ENCODE measurements at places on chromosomes 2 and 18.

GRCh38 chr2:206647985-206648384, 5.7 kb downstream of the FAM237A start:
- no peak for DNase-seq

GRCh38 chr2:3141696-3142095, 235.9 kb downstream of the EIPR1 start:
- no peak for DNase-seq

- DNase-seq: no peak
These were observed 823.6 kb downstream of the CPS1 start for GRCh38 chr2:211380041-211380440.

DNA sequence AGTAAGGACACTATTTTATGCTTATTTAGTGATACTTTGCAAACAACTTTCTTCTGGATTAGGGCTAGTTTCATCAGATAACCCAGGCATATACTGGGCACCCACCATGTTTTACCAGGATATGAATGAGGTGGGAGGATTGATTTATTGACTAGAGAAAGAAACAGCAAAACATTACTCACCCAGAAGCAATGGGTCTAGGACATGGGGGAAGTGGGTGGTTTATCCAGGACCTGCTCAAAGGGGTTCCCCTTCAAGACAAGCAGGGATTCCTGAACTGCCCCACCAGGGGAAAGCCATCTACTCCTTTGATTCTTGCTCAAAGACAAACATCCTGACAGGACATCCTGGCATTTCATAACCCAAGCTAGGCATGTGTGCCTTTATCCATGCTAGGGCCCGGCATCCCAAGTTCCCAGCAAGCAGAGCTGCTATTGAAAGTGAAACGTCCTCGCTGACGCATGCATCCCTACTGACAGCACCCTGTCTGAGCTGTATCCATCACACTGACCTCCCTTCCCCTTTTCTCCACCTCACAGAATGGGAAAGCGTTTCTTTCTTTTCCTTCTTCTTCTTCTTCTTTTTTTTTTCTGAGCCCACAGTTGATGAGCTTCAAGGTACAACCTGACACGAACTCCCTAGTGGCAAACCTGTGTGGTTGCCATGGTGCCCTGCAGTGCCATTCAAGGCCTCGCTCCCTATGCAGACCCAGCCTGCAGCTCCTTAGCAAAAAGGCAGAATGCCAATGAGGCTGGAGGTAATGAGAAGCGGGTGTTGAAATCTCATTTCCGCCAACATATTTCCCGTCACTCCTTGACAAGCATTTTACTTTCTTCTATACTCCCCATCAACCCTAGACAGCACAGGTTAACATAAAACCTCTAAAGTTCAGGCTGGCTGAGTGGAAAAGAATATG, 70.5 kb downstream of the CLHC1 start:
- DNase-seq: no peak

DNA sequence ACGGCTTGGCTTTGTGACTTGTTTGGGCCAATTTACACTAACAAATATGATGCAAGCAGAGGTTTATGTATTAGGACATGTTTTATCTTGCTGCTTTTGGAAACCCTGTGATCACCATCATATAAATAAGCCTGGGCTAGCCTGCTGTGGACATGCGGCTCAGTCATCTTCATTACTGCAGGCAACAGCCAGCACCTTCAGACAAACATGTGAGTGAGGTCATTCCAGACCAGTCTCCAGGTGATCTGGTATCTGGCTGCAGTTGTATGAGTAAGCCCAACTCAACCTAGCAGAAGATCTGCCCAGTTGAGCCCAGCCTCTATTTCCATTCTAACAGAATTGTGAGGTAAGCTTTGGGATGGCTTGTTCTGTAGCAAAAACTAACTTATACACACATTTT, 254.6 kb upstream of the ATP5MC3 start:
- DNase-seq: no peak

DNA sequence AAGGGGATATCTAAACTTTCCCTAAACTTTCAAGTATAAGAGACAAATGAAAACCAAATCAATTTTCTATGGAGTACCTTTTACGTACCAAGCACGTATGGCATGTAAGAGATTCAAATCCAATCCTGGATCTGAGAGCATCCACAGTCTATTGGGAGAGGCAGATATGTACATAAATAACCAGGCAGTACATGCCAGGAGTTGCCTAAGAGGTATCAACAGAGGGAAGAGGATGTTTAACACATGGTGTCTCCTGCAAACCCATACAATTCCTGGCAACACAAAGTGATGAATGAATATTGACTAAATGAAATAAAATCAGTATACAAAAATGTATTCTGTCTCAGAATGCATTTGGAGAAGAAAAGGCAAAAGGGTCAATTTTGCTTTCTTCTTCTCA, 116.6 kb downstream of the PIGN start:
- no peak for DNase-seq

GRCh38 chr2:11080253-11081115, 74.8 kb upstream of the SLC66A3 start:
- no peak for DNase-seq

DNA sequence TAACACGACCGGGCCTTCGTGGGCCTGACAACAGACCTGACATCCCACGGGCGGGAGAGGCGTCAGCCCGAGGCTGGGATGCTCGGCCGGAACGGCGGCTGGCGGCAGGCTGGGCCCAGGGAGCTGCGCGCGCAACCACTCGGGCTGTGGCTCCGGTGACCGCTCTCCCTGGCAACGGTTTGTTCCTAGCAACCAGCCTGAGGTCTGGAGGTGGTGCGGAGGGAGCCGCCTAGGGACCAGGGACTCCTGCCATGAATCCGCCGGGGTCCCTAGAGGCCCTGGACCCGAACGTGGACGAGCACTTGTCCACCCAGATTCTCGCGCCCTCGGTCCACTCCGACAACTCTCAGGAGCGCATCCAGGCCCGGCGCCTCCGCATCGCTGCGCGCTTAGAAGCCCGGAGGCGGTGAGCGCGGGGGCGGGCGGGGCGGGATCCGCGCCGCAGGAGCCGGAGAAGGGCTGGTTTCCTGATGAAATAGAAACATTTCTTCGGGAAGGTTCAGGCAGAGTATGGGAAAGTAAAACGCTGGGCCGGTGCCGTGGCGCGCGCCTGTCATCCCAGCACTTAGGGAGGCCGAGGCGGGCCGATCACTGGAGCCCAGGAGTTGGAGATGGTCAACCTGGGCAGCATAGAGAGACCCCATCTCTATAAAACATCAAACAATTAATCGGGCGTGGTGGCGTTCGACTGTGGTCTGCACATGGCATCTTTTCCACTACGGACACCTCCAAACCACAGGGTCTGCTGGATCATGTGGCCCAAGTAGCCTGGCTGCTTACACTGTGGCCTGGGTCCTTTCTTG, at the start of gene DRC1:
Gene DRC1, plus strand, starts transcription at position 182 of the 803 bp plus-strand sequence. Its CDS starts 70 bp downstream, at position 252.
- no peak for DNase-seq

DNA sequence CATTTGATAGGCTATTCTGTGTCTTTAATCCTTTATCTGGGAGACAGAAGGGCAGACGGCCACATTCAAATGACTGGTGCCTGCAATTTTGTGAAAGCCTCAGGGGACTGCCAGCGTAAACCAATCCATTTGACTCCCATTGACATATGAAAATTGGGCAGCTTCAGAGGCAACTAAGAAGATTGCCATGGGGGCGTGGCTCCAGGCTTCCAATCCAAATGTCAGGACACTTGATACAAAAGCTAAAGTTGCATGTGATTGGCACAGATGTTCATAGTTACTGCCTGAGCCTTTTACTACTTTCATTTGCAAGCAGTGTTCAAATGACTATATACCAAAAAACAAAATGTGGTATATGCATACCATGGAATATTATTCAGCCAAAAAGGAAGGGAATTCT, 42.0 kb downstream of the SPC25 start:
- DNase-seq: no peak

DNA sequence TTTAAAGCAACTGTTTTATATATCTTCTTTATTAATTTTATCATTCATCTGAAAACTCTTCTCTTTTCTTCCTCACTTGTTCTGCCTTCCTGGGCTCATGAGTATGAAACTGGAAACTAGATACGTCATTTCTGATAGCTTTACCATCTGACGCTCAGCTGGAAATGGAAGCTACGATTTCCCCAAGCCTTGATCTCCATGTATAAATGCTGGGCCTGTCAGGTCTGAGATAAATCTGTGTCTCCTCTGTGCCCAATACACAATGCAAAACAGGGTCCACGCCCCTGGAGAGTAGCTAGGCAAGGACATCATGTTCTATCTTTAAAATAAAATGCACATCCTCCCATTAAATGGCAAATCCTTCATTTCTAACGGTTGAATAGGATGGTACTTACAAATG, 238.4 kb downstream of the AFF3 start:
- DNase-seq: no peak

GRCh38 chr2:148493822-148494563, 150.6 kb upstream of the EPC2 start:
- DNase-seq: no peak

DNA sequence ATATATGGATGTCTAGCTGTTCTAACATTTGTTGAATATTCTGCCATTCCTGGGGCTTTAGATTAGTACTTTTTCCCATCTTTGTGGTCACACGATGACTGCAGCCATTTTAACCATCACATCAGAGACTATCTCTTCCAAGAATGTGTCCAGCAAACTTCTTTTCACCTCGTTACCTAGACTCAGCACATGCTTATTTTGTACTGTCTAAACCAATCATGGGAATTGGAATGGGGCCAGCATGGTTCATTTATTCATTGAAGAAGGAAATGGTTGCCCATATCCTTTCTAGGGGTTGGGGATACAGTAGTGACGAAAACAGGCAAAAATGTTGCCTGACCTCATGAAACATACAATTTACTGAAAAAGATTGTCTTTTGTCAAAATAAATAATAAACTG, 2.5 kb upstream of the VRK2 start:
- DNase-seq: no peak

- no peak for DNase-seq
These were observed 6.8 kb upstream of the GAL3ST2 start for GRCh38 chr2:241769819-241770184.

DNA sequence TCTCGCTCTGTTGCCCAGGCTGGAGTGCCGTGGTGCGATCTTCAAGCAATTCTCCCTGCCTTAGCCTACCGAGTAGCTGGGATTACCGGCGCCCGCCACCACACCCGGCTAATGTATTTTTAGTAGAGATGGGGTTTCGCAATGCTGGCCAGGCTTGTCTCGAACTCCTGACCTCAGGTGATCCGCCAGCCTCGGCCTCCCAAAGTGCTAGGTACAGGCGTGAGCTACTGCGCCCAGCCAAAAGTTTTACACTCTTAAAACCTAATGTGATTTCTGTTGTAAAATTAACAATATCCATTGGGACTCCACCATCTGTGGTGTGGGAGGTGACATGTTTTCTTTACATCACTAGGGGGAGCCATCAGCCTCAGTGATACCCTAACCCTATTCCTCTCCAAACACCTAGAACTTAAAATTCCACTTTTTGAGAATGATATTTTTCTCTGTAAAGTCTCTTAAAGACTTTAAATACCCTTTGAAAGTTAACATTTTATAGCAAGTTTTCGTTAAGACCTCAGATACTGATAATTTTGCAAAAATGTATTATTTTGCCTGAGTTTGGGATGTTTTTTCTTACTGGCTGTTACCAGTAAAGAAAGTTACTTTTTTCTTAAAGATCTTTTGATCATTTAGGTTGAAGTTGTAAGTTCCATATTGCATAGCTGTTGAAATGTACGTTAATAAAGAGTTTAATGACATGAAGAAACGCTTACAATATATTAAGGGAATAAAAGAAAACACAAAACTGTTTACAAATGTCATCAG, 11.6 kb upstream of the EIF2AK2 start:
- peak; percentile 12 for DNase-seq

DNA sequence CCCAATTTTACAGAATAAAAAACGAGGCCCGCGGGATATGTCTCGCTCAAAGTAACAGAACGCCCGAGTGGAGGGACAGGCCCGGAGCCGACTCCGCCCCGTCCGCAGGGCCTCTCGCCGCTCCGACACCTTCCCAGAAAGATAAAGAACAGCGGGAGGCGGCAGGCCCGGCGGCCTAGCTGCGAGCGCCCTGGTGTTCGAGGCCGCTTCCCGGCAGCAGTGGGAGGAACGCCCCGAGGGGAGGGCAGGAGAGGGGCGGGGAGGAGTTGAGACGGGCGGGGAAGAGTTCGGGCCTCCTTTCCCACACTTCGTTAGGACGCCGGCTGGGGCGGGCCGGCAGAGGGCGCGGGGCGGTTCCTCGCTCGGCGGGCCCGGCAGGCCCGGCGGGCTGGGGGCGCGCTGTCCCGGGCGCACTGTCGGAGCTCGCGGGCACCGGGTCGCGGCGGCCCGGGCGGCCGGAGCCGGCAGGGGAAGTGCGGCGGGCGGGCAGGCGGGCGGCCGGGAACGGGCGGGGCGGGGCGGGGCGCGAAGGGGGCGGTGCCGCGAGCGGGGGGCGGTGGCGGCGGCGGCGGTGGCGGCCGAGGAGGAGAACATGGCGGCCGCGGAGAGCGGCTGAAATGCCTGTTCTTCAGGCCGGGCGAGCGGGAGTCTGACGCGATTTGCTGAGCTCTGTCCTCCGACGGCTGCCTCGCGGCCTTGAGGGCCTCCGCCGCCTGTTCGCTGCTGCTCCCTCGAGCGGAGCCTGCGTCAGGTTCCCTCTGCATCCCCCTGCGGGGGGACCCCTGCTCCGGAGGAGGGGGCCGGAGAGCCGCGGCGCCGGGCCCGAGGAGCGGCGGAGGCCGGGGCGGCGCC, at the start of gene NCOA1:
Gene NCOA1, plus strand, starts transcription at position 565 of the 852 bp plus-strand sequence. CDS start 167,424 bp downstream, outside the sequence.
- DNase-seq: peak; percentile 90

- no peak for DNase-seq
These were observed 74.4 kb downstream of the DDX18 start for GRCh38 chr2:117888897-117889296.

DNA sequence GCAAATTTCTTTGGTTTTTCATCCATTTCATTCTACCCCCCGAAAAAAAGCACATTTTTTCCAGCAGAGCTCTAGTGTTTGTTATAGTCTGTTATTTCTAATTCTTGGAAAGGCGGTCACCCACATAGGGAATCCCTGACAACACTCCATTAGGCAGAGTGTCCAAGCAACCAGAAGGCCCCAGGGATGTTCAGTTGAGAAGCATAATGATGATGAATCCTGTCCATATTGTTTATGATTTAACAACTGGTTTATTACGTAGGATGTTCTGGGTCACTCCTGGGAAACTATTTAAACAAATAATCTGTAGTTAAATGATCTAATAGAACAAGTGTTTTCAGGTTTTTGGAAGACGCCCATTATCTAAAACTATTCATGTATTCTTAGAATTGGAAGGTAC, 388.7 kb downstream of the TNS1 start:
- DNase-seq: no peak

- no peak for DNase-seq
These were observed at the start of gene CAPN14 for GRCh38 chr2:31217465-31218200. CAPN14 (minus strand) TSS chr2:31217515; CDS start chr2:31205447, 12,068 bp downstream.

DNA sequence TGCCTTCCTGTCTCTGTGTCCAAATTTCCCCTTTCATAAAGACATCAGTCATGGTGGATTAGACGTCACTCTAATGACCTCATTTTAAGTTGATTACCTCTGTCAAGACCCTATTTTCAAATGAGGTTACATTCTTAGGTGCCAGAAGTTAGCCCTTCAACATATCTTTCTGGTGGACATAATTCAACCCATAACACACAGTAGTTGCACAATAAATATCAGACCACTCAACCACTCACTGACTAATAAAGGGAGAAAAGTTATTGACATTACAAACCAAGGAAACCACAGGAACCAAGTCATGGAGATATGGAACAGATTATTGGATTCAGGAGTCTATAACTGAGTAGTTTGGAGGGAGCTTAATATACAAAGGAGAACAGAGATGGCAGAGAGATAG, 377.4 kb upstream of the ACVR2A start:
- DNase-seq: no peak

GRCh38 chr2:222861411-222862105, 722 bp downstream of the ACSL3 start:
- peak; percentile 55 for DNase-seq

Measured in stimulated activated CD4-positive, alpha-beta T cell treated with anti-CD3 and anti-CD28 coated beads, Interleukin-2, amount 100 ng/mL, for 24 hours (primary cell).